ENCODE measurements at places on chromosomes 3 and 15. TPM values are rescaled to one million over a fixed set of nuclear protein-coding genes. Genes with fewer than 3 reads are reported as not detected.
A peak's percentile ranks its signal among the peaks of the same experiment; 100 is the strongest.

- DNase-seq, result no peak
These were observed 1.0 kb downstream of the OGG1 start for GRCh38 chr3:9750556-9751411.

DNA sequence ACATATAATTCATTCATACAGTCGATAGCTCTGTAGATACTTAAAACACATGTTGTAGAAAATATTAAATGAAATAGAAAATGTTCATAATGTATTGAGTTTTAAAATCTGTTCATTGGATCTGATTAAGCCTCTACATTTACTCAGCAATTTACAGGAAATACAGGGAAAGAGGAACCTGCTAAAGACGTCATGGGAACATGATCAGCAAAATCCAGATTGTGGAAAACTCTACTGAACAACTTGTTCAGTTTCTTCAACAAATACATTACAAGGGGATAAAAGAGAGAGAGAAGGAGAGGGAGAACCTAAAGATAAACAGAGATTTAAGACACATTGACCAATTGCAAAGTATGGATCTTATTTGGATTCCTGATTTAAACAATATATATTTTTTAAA is 46.7 kb downstream of the KLHL6 start:
- DNase-seq, result no peak

DNA sequence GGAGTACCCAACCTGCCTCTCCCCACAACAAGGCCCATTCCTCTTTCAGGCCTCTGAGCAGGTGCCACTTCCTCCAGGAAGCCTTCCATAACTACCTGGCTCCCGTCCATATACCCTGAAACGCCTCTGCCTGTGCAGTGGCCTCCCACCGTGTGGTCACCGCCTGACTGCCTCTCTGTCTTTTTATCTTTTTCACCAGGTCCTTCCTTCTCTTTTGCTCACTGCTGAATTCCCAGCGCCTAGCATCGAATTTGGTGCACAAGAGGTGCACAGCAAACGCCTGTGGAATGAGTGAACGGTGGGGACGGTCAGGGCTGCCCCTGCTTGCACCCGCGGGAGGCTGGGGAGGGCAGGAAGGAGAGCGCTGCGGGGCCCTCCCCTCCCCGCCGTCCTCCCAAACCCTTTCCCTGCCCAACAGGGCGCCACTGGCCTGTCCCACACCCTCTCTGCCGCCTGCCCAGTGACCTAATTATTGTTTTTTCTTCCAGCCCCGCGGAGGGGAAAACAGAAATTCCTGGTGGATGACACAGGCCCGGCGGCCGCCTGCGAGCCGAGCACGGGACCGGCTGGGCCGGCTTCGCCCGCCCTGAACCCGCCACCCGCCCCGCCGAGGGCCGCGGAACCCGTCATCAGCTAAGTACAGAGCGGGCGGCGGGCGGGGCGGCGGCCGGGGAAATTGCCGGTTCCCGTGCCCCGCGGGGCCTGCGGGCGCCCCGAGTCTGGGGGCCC is 140.1 kb downstream of the SMAD6 start:
- peak; percentile 85 for DNase-seq

DNA sequence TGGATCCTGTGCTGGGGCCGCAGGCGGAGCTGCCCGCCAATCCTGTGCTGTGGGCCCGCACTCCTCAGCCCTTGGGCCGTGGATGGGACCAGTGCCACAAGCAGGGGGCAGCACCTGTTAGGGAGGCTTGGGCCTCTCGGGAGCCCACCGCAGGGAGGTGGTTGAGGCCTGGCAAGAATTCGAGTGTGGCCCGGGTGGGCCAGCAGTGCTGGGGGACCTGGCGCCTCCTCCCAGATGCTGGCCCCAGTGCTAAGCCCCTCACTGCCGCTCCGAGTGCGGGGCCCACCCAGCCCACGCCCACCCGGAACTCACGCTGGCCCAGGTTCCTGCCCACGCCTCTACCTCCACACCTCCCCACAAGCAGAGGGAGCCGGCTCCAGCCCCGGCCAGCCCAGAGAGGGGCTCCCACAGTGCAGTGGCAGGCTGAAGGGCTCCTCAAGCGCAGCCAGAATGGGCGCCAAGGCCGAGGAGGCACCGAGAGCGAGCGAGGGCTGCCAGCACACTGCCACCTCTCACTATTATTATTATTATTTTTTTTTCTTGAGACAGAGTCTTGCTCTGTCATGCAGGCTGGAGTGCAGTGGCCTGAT is 31.4 kb upstream of the TBL1XR1 start:
- no peak for DNase-seq

GRCh38 chr3:30193625-30194044 is 412.8 kb upstream of the TGFBR2 start:
- no peak for DNase-seq

DNA sequence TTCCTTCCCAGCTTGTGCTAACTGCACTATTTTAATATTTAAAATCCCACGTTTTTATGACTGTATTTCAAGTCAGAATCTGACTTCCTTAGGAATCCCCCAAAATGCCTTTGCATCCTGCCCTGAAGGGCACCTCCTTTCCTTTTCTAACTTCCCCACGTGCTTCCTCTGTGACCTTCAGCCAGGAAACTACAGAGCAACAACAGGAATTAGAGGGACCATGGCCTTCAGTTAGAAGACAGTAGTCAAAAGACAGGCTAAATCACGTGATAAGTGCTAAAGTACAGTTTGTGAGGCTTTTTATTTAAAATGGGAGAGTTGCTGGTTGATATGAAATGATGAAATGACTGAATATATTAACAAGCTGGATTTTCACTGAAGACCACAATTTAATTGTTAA is 11.8 kb upstream of the ABHD10 start:
- no peak for DNase-seq

GRCh38 chr3:52321481-52321880 is 5.4 kb downstream of the DNAH1 start:
- DNase-seq, result no peak

DNA sequence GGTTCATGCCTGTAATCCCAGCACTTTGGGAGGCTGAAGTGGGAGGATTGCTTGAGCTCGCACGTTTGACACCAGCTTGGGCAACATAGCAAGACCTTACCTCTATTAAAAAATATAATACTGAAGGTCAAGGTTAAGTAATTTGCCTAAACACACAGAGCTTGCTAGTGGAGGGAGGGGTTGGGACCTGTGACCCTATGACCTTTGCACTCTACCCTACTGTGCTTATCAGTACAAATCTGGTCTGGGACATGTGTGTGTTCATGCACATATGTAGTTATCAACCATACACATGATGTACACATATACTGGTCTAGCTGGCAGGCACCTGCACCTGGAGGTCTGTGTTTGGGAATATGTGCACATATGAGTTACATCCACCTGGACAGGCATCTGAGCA is 117.9 kb upstream of the HACD2 start:
- no peak for DNase-seq

- no peak for DNase-seq
These were observed 10.1 kb upstream of the CAPN3 start for GRCh38 chr15:42349186-42349585.

ATRIP gene
- polyA plus RNA-seq, result 5.6 TPM

HCLS1 gene
- polyA plus RNA-seq, result 0.29 TPM

BFSP2 gene
- not detected for polyA plus RNA-seq

ACTRT3 gene
- polyA plus RNA-seq, result 1.2 TPM

ACP3 gene
- polyA plus RNA-seq, result 0.19 TPM

SMCO1 gene
- not detected for polyA plus RNA-seq

HIGD2B gene
- polyA plus RNA-seq, result not detected

A4GNT gene
- not detected for polyA plus RNA-seq
